ENCODE measurements at places on chromosomes 4 and X.

DNA sequence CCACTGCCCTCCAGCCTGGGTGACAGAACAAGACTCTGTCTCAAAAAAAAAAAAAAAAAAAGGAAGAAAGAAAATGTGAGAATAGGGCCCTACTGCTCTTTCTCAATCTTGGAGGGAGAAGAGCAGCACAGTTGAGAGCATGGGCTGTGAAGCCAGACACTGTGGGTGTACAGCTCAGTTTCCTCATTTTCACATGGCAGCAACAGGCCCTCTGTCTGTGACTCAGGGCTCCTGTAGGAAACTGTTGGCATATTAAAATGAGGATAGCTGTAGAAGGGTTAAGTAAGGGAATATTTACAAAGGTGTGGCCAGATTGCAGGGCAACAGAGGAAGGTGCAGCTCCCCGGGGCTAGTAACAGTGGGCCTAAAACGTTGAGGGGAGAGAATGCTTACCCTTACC, 3.4 kb downstream of the AKAP14 start:
- no peak for DNase-seq

- DNase-seq = no peak
Measured at GRCh38 chrX:2311501-2311900, 189.3 kb downstream of the DHRSX start.

DNA sequence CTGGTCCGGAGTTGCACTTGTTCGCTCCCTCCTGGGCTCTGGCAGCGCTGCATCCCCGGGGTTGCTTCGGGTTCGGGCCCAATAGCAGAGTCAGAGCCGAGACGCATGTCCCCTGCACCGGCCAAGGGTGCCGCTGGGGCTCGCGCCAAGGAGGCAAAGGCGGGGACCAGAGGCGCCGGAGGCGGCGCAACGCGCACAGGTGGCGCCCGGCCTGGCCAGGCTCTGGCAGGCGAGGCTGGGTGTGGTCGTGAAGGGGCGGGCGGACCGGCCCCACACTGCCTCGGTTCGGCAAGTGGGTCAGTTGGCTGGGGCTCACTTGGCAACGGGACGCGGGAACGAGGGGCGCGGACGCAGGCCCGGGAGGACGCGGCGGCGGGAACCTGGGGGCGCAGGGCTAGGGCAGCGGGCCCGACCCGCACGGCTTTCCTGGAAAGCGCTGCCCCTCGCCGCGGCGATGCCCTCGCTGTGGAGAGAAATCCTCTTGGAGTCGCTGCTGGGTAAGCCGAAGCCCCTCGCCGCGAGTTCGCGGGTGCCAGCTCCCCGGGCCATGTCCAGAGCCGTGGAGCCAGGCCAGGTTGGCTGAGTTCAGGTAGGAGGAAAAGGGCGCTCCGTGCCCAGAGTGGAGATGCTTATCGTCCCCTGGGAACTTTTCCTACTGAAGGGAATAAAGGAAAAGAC, at the start of gene CWH43:
Gene CWH43 (plus strand): TSS at position 300 of the 678 bp plus-strand sequence. CDS start 155 bp downstream, at position 455.
- DNase-seq = no peak

DNA sequence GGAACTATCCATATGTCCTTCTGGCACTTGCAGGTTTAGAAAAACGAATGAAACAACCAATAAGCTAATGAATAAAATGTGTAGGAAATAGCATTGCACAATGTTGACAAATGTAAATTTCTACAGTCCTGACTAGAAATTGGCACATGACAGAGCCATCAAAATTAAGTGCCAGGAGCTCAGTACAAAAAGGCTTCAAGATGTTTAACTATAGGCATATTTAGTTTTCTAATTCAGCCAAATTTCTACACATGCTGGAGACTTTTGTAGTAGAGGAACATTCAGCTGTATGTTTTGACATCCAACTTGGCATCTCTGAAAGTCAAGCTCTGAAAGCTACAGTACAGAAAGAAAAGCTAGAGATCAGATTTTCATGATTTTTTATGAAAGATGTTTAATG, 1999.4 kb upstream of the AGA start:
- DNase-seq = no peak

DNA sequence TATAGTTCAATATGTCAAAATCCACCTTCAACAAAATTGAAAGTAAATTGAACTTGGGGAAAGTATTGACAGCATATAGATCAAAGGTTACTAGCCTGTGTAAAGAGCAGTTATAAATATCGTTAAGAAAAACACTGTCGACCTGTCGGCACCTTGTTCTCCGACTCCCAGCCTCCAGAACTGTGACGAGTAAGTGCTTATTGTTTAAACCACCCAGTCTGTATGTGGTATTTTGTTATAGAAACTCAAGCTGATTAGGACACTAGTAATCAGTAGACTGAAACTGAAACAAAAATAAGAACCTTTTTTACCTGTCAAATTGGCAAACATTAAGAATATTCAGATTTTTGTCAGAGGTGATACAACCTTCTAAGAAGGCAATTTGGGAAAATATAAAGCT, 17.0 kb downstream of the HTT start:
- DNase-seq = no peak

DNA sequence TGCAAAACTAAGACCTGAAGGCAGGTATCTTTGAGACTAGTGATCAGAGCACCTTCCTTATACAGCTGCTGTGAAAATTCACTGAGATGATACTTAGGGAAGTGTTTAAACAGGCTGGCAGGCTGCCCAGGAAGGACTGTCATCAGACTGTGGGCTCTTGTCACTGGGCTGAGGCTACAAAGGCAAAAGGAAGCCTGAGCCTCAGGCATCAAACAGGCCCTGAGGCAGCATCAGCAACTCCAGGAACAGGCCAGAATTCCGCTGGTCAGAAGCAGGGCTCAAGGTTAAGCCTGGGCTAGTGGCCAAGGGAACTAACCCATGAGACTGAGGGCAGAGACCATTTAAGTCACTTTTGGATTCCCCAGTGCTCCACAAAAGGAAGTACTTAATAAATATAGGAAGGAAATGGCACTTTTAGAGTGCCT, 12.8 kb downstream of the PJA1 start:
- no peak for DNase-seq

DNA sequence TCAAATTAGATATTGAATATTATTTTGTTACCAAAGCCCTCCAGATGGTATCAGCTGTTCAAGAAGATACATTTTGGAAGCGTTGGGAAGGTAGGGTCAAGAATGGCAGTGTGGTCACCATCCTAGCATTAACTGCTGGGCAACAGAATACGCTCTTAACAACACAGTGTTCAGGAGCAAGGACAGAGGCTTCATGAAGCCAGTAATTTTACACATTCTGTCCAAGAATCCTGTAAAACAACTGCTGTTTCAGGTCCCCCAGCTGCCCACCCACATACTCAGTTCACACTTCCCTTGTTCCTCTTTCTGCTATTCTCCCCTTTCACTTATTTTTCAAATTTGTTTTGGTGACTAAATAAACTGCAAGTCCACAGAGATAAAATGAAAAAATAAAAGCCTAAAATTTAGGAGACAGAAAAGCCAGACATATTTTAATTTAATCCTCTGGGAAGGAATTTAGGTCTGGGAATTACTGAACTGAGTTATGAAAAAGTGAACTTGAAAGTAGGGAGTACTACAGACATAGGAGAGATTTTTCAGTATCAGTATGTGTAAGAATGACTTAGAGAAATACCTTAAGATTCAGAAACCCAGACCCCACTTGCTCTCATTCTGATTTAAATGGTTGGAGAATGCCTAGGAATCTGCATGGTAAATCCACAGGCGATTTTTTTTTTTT, 406.7 kb downstream of the MAPK10 start:
- DNase-seq = no peak

- DNase-seq = no peak
Measured at GRCh38 chr4:89308161-89308500, 531 bp upstream of the GPRIN3 start.
